ENCODE measurements at places on chromosomes 4 and X.

DNA sequence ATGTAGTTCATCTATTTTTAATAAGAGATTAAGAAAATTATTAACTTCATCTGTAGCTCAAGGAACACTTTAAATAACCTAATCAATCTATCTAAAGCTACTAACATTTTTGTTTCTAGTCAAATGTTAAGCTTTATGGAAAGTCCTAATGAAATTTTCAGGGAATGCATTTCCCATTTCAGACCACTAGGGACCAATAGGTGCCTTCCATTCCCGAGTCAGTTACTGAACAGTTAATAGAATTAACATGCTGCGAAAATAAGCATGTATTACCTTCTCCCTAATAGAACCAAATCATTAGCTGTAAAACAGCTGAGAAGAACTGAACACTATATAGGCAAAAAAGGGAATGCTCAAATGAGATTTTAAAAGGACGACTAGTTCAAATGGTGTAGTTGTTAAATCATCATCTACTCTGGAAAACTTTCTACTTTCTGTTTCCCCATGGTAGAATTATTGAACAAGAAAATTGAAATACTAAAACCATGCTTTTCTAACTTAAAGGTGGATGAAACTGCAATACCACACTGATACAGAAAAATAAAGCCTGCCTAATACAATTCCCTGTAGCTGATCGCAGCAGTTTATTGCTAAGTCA lies 22.5 kb downstream of the STX18 start:
- no peak for DNase-seq

DNA sequence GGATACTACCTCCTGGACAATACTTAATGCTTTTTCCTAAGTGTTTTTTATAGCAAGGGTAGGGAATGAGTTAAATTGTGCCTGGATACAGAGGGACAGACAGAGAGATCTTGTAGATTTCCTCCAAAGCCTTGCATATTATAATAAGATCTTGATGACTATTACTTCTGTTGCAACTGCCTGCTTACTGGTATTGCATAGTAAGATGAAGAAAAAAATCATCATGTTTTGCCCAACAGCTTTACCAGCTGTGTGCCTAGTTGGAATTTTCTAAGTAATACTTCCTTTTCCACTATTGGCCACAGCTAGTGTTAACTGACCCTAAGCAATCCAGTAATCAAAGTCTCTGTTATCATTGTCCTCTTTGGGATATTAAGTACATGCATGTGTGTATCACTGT lies 139.0 kb downstream of the DCK start:
- DNase-seq, result no peak

- peak; percentile 10 for DNase-seq
Observed at GRCh38 chrX:155263854-155264628, at the start of gene RAB39B. Gene RAB39B, minus strand, starts transcription at chrX:155264491. Its CDS starts 203 bp downstream, at chrX:155264288.

- DNase-seq, result no peak
Observed at GRCh38 chr4:110344165-110344564, 131.8 kb upstream of the ENPEP start.

DNA sequence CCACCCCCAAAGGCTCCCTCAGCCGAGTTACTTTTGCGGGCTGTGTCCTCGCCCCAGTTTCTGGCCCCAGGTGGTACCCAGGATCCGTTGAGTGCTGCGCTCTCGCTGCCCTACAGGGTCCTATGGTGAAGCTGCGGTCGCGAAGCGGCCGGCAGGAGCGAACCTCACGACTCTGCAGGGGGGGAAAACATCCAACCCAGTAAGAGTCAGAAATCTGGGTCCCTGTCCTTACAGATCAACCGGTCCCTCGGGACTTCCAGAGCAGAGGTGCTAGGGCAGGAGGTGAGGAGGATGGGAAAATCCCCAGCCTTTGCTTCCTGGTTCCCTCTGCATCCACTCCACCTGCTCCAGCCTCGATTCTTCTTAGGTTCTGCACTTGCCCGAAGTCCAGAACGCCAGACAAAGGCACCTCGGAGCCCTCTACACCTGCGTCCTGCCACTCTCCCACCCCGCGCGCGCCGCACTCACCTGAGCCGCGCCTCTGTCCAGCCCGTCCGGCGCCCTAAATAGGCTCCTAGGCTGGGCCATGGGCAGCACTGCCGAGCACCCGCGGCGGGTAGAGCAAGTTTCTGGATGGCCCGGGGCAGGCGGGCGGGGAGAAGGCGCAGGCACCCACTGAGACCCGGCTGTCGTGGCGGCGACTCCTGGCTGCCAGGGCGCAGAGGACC lies at the start of gene HS3ST1:
Gene HS3ST1, minus strand, starts transcription at position 664 of the 668 bp plus-strand sequence. CDS start 28,889 bp downstream, outside the sequence.
- DNase-seq, result no peak

- no peak for DNase-seq
Observed at GRCh38 chr4:133440404-133440803, 291.3 kb downstream of the PCDH10 start.

DNA sequence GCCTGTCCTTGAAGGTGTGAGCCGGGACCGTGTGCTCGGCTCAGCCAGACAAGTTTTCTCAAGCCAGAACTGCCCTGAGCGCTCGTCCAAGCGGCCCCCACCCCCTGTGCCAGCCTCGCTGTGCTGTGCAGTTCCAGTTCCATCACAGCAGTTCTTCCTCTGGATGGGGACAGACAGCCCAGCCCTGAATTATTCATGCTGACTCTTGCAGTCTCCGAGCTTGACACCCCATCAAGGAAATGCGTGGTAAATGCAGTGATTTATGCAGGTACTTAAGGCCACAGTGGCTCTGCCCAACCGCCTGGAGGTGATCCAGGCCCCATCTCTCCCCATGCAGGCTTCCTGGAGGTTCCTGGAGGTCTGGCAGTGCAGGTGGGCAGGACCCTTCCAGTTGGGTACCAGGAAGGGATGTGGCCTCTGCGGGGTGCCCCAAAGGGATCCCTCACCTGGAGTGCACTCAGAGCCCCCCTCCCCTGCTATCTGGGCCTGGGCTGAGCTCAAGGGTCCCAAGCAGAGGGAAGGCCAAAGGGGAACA lies 44.8 kb upstream of the HMX1 start:
- DNase-seq, result no peak

- DNase-seq, result no peak
Observed at GRCh38 chr4:36446275-36446674, 164.9 kb downstream of the DTHD1 start.

GRCh38 chr4:40322811-40323210 lies 12.3 kb upstream of the CHRNA9 start:
- DNase-seq, result no peak

DNA sequence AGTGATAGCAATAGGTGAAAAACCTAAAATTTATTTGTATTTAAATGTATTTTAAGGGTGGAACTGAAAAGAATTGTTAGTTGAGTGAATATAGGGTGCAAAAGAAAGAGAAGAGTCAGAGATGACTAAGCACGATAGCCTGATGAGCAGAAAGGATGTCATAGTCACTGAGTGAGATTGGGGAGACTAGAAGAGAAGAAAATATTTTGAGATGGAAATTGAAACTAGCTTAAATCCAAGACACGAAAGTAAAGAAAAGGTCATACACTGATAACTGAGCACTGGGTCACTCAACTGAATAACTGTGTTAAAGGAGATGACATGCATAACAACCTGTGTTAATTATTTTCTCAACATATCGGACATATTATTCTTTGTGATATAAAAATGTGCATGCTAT lies 55.5 kb downstream of the SPANXN4 start:
- DNase-seq, result no peak

GRCh38 chr4:155693015-155693663 lies 26.5 kb downstream of the GUCY1A1 start:
- DNase-seq, result no peak

DNA sequence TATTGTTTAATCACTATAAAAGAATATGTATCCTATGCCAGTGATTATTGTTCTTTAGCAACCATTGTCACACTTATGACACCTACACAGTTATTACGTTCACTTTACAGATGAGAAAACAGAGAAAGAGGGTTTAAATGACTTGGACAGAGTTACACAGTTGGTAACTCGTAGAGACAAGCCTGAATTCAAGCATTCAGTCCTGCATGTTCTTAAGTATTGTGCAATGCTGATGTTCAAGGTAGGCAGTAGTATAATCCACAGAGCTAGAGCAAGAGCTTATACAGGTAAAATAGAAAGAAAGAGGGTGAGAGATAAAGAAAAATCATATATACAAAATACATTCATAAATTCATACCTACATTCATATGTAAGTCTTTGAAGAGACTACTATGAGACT lies 249.8 kb upstream of the ANXA10 start:
- DNase-seq, result no peak

DNA sequence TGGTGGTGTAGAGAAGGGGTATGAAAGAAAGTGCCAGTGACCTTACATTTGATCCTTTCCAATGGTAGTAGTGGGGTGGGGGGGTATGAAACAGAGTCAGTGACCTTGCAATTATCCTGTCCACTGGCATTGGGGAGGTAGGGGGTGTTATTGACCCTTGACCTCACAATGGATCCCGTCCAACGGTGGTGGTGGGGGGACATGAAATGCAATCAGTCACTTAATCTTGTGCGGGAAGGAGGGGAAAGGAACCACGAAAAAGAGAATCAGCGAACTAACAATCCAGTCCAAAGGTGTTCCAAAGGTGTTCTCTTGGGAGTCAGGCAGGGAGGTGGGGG lies 619 bp upstream of the PDK3 start:
- no peak for DNase-seq

DNA sequence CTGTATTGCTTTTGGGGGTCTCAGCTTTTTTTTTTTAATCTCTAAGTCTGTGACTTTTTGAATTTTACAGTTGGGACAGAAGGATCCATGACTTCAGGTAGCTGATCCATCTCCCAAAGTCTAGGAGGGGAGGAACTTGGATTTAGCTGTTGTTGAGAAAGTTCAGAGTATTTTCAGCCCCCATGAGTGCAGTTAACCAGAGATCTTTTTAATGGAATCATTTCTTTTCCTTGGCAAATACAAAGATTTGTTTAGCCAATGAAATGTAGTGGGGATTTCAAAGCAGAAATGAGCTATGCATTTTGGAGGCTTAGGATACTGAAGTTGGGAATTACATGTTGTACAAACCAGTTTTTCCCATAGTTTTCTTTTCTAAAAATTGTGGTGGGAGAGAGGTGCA lies 18.1 kb downstream of the FNIP2 start:
- DNase-seq, result no peak

DNA sequence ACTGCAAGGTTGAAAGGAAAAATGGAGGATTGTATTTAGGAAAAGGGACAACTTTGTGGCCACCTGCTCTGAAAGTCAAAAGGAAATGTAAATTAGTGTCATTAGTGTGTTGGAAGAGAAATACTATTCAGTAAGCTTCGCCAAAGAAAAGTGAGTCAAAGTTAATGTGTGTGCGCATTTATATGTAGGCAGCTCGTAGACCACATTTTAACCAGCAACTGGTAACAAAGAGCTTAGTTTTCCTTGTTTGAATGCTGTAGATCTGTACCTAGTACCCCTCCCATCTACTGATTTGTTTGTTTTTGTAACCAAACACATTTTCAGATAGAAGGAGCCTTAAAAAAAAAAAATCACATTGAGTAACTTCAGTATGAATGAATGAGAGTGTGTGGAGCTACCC lies 69.3 kb downstream of the GPAT3 start:
- no peak for DNase-seq

- DNase-seq, result no peak
Observed at GRCh38 chrX:63529961-63530360, 178.8 kb upstream of the SPIN4 start.

DNA sequence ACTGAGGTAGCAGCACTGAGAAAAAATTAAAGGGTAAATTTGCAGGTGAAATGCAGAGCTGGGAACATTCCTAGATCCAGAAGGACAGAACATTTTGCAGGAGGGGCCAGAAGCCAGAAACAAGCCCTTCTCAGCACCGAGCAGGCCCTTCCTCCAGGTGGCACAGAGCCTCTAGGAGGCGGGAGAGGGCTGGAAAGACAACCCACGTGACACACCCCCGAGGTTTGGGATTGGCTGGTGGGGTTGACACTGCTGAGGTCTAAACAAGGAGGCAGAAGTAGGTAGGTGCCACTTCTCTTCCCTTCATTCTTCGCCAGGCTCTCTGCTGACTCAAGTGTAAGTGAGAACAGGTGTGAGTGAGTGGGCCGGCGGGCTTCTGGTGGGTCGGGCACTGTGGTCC lies at the start of gene PAGE4:
Gene PAGE4, plus strand, starts transcription at position 288 of the 400 bp plus-strand sequence. CDS start 1,126 bp downstream, outside the sequence.
- no peak for DNase-seq

Measured in AG09319 (cell line).